ENCODE measurements at places on chromosomes 6 and 20.

GRCh38 chr20:43804781-43805180, 78.0 kb upstream of the GTSF1L start:
- no peak for DNase-seq

DNA sequence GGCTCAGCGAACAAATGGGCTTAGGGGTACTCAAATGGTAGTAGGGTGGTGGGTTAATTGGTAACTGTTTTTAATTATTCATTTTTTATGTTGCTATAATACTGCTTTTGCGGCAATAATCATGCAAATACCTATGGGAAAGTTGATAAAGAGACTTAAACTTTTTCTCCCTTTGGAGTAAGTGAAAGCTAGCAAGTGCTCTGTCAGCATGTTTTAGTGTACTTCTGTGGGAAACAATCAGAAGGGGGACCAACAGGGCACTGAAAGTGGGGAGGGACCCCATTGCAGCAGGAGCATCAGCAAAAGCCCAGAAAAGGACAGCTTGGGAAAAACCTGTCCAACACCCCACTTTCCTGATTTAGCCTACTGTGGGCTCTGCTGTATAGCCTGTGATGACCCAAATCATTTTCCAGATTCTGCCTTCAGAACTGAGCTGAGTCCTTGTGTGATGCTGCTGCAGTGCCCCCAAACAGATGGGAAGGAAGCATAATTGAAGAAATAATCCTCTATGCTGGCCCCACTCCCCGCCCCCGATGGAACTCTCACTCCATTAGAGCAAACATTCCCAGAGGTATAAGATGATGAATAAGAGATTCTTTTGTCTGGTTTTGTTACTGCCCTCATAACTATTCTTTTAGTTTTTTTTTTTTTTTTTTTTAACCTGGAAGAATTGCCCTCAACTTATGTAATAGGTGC, 322.8 kb downstream of the CD83 start:
- no peak for DNase-seq

- no peak for DNase-seq
Observed at GRCh38 chr6:132333639-132334520, 67.4 kb downstream of the MOXD1 start.

DNA sequence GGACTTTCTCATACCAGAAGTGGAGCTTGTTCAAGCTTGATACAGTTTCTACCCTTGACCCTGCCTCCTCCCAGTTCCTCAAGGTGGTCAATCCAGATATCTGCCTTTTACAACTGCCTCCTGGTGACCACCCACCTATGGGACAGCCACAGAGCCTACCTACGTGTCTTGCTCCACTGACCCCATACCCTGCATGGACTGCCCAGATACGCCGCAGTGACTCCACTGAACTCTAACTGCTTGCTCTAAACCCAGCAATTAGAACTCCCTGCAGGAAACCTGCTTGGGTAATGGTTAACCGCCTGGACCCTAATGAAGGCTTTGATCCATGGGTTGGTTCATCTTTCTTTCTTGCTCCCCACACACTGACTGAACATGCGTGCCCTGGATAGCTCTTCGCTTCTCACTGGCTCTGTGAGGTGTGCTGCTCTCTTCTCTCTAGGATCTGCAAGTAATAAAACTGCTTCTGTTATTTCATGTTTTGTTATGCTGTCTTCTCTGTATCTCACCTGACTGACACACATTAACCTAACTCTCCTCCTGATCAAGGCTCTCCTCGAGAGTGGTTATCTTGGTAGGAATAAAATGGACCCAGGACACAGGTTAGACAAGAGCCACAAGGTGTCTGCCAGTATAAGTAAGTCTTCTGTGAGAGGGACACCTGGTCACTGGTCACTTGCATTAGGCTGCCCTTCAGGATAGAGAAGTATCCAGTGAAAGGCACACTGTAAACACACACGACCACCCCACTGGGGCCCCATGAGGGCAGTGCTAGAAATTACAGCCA, 79.2 kb downstream of the CHD6 start:
- DNase-seq, result no peak

- no peak for DNase-seq
Observed at GRCh38 chr20:60177080-60177479, 218.9 kb downstream of the CDH26 start.

DNA sequence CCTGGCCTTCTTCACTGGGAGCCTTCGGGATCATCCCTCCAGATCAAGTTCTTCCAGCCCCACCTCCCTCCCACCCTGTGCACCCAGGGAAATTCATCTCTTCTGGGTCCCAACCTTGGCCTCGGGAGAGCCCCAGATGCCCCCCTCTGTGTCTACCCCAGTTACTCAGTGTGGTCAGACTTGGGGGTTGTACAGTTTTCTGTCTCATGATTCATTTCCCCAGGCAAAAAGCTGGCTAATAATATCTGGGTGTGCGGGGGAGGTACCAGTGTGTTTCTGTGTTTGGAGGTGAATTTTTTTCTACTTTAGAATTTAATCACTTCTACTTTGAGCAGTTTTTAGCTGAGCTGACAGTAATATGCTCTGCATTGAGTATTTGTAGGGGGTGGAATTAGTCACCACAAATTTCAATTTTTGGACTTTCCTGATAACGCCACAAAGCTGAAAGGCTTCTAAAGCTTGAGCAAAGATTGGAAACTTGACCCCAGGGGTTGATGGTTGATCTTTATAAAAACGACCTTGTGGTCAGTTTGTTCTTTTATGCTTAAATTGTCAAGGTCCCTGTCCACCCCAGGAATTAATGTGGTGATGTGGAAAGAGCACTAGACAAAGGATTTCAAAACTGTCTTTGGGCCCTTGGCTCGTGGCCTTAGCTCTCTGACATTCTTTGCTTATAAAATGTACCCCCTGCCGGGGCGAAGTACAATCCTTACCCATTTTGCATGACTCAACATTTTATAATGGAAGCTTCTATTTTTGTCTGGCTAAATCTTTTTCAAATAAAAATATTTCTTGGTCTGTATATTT, 284.7 kb upstream of the TAB2 start:
- DNase-seq, result no peak

DNA sequence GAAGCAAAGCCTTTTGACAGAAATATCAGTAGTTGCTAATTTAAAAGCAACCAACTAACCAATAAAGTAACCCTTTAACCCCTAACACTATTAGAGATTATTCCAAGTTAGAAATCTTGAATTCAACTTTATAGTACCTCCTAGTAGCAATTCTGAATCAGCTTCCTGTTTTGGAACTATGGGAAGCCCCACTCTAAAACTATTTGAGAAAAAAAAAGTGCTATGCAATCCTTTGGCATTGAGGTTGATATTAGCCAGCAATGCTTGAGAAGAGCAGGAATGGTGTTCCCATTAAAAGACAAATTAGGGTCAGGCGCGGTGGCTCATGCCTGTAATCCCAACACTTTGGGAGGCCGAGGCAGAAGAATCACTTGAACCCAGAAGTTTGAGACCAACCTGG, 306.2 kb upstream of the ZFP64 start:
- no peak for DNase-seq

DNA sequence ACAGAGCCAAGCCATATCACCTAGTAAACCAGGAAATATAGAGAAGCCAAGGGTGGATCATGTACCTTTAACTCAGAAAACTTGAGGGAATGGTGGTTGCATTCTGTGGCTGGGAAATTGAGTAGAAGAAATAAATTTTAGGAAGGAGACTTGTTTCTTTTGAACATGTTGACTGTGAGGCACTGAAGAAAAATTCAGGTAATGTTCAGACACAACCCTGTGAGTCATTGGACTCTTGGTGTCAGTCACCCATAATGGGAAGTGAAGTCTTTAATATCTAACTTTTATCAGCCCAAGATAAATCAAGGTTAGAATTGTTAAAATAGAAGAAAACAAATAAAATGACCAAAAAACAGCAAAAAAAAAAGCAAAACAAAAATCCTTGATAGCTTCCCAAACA, 98.8 kb upstream of the GRIK2 start:
- no peak for DNase-seq

DNA sequence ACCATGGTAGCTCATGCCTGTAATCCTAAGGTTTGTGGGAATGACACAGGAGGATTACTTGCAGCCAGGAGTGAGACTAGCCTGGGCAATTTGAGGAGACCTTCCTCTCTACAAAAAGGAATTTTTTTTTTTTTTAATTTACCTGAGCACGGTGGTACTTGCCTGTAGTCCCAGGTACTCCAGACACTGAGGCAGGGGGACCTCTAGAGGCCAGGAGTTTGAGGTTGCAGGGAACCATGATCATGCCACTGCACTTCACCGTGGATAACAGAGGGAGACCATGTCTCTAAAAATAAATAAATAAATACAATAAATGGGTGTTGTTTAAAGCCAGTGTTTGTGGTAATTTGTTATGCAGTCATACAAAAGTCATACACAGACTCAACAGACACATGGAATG, 2.4 kb upstream of the HLA-F start:
- no peak for DNase-seq

- no peak for DNase-seq
Observed at GRCh38 chr20:49247792-49248191, 28.6 kb downstream of the DDX27 start.

DNA sequence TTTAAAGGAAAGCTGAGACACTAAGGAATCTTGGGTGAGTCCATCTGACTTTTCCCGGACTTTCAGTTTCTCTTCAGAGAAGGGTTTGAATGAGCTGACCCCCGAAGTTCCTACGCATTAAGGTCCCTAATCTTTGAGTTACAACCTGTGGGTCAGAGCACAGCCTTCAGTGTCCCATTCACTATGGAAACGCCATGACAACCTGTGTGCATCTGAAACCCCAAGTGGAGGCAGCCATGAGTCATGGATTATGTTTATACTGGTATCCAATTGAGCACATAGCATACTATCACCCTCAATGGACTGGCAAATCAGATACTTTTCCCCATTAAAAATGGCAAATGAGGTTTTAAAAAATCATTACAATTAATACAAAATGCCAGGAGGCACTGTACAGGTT, 11.4 kb downstream of the MYLK4 start:
- no peak for DNase-seq

DNA sequence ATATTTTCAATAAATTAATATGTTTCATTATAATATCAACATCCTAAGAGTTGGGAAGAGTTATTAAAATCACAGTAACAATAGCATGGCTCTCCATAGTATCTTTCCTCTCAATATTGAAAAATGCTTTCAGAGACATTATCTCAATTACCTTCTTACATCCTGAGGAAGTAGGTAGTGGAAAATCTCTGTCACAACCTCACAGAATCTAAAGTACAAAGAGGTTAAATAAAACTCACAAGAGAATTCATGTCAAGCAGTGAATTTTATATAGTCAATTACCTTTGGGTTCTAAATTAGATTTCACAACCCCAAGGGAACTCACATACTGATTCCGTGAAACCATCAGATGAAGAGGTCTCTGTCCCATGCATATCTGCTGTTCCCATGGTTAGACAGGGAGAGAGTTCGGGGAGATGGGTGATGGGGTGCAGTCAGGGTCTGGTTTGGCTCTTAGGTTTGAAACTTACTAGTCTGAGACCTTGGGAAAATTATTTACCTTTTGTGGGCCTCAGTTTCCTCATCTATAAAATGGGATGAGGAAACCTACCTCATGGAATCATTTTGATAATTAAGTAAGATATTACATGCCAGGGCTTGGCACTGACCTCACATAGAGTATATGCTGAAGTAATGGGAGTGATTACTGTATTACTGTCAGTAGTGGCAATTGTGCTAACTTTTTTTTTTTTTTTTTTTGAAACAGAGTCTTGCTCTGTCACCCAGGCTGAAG, 74.0 kb upstream of the SNX9 start:
- DNase-seq, result no peak

GRCh38 chr20:19992996-19993908, 23.9 kb upstream of the NAA20 start:
- DNase-seq, result no peak

DNA sequence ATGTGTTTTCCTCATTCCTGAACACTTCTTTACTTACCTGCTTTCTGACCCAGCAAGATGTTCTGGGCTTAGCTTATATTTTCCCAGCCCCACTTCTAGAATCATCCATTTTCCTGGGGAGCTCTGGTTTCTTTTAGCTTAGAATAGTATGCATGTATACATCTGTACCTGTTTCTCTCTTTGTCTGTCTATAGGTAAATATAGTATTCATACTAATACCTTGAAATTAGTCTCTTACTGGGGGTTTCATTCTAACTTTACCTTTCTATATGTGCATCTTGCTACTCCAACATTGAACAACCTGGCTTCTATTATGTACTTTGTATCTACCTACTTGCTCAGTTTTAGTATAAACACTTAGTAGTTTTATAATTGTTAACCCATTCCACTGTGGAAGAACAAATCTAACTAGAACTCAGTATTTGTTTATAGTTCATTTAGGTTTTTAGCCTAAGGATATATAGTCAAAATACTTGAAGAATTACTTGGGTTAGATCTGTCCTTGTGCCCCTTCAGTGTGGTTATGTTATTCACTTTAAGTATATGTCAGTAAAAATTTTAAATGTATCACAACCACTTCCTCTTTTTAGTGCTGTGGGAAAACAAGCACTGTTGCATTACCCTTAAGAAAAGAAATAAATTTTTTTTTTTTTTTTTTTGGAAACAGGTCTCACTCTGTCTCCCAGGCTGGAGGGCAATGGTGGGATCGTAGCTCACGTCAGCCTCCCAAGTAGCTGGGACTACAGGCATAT, 54.0 kb downstream of the ASXL1 start:
- no peak for DNase-seq

GRCh38 chr6:83429857-83430610, 817 bp downstream of the ME1 start:
- no peak for DNase-seq

DNA sequence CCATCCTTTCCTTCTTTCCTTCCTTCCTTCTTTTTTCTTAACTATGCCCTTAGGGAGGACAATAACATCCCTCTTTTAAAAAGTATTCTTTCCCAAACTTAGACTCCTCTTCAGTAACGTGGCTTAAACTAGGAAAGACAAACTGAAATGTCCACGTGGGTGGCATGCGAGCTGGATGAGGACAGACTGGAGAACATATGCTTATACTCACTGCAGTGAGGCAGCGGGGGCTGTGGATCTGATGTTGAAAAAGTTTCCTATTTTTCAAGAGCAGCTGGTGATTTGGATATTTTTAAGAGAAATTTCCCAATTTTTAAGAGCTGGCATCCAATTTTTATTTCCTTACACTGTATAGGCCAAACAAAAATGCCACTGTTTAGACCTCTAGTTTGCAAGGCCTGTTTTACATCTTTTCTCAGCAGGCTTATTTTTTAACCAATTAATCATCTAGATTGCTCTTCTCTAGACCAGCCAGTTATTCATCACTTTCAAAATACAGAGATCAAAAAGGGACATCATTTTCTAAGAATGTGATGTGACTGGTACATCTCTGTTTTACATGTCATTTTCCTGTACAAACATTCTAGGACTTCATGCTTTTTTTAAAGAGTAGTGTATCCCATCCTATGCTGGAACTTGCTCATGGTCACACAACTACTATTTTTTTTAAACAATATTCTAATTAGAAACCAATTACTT, 226.5 kb downstream of the BTBD9 start:
- no peak for DNase-seq

DNA sequence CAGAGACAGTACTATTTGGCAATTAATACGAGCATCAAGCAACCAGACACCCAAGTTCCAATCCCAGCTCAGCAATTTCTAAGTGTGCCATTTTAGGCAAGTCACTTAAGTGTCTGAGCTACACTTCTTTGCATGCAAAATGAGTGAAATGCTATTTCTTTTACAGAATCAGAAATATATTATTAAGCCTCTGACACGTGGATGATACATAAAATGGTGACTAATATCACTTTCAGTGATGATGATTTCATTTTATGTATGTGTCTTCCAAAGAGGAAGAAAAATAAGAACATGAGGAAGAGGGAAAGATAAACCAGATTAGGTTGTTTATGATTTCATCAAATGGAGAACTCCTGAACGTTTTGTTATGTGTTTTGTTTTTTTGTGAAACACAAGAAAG, 158.6 kb downstream of the TSHZ2 start:
- no peak for DNase-seq

GRCh38 chr6:84524636-84525035, 239.8 kb downstream of the TBX18 start:
- DNase-seq, result no peak

- DNase-seq, result no peak
Observed at GRCh38 chr6:32920715-32921114, 20.1 kb downstream of the HLA-DMB start.
